Ammon's horn (tissue), 1 donor: ENCODE measurements at places on chromosomes 7 and 10.

GRCh38 chr7:14899030-14899429 is 3.5 kb downstream of the DGKB start:
- no peak for DNase-seq

- peak; percentile 62 for DNase-seq
Observed at GRCh38 chr7:148622887-148623585, 32.5 kb downstream of the C7orf33 start.

DNA sequence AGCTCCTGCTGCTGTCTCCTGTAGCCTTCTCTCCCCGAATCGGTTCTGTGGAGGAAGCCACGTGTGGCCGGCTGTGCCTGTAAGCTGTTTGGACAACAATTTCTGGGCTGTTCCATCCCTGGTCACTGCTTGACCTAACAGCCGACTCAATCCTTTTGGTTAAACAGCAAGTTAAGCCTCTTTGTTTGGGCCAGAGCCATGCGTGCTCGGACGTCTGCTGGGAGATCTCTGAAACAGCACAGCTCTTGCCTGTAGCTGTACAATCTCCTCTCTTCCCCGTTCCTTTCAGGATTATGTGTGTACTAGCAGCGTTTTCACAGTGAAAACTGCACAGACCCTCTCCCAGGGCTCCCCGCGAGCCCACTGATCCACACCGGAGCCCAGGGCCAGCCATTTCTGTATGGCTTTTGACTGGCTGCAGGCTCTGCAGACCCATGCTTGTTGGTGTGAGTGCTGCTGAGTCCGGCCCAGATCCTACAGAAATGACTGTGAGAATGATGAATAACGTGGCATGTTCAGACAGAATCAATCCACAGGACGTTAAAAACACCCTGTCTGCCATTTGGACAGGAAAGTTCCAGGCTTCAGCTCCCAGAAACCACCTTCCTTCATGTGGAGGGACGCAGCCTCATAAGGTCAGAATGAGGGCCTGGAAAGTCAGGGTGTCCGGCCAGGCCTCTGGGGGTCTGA is 428.6 kb upstream of the ADARB2 start:
- no peak for DNase-seq

DNA sequence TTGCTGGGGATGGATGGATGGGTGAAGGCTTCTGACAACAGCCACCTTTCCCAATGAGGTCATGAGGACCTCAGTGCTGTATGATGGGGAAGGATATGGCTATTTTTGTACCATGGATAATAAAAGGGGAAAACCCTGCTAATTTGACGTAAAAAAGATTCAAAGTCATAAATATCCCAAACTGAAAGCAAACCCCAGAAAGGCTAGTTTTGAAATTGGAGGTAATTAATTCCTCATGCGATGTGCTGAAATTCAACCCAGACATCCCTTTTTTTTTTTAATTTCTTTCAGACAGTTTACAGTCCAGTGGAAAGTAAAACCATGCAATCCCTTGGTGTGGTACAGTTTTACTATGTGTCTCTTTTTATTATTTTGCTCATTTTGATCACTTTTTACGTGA is 254.5 kb upstream of the BMPER start:
- DNase-seq, result no peak

DNA sequence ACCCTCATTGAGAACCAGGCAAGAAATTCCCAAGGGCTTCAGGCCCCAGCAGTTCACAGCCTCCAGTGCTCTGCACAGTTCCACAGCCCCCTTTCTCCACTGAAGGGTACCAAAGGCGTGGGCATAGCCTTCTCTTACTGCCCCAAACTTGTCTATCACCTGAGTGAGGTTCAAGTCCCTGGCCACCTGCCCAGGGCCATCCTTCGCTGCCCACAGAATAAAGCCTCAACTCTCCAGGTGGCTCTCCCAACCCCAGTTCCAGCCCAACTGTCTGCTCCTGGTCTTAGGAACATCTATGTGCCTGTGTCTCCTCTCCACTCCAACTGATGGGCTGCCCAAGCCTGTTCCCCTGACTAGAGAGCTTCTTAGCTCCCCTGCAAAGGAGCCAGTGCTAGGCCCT is 79.1 kb downstream of the FAM53B start:
- no peak for DNase-seq

DNA sequence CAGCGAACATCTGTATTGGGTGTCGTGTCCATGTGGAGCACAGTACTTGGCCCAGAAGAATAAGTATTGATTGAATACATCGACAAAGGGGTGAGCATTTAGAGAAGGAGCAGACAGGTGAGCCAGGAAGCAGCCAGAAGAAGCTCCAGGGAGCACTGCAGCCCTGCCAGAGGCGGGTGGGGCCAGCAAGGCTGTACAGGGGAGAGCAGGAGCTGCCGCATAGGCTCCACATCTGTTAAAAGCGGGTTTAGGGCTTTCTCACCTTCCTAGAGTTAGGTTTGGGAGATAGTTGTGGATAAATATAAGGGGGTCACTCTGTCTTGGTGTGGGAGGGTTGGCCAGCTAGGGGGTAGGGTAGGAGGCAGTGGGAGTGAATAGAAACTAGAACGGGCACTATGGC is 1.3 kb upstream of the CPA1 start:
- no peak for DNase-seq

DNA sequence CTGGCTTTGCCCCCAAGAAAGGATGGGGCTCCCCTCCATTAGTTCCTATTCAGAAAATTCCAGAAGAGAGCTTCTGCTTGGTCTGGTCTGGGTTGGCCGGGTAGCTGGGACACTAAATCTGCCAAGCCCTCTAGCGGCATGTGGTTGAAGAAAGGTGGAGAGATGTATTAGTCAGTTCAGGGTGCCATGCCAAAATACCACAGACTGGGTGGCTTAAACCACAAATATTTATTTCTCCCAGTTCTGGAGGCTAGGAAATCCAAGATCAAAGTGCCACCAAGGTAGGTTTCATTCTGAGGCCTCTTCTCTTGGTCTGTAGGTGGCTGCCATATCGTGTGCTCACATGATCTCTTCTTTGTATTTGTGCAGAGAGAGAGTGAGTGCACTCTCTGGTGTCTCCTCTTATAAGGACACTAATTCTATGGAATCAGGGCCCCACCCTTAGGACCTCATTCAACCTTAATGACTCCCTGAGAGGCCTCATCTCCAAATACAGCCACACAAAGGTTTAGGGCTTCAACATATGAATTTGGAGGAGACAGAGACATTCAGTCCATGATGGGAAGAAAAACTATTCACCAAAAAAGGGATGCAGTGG is 38.7 kb upstream of the MTPAP start:
- DNase-seq, result no peak

DNA sequence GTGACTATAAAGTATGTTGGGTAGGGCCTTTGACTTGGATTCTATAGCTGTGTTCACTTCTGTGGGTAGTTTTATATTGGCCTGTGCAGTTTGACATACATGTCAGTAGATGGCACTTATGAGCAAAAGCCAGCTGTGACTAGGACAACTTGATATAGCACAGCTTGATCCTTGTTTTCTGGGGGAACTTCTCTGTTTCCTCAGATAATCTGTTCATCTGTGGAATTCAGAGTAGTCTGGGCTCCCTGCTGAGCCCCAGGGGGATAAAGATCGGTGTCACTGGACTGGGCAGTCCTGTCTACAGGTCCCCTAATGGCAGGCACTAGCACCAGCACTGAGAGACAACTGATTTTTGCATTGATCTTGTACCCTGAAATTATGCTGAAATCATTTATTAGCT is 25.4 kb downstream of the CYP2C9 start:
- DNase-seq, result peak; percentile 49

GRCh38 chr7:77442636-77443035 is 26.5 kb upstream of the GSAP start:
- no peak for DNase-seq

- DNase-seq, result no peak
Observed at GRCh38 chr7:106883456-106884026, 18.5 kb downstream of the PIK3CG start.

DNA sequence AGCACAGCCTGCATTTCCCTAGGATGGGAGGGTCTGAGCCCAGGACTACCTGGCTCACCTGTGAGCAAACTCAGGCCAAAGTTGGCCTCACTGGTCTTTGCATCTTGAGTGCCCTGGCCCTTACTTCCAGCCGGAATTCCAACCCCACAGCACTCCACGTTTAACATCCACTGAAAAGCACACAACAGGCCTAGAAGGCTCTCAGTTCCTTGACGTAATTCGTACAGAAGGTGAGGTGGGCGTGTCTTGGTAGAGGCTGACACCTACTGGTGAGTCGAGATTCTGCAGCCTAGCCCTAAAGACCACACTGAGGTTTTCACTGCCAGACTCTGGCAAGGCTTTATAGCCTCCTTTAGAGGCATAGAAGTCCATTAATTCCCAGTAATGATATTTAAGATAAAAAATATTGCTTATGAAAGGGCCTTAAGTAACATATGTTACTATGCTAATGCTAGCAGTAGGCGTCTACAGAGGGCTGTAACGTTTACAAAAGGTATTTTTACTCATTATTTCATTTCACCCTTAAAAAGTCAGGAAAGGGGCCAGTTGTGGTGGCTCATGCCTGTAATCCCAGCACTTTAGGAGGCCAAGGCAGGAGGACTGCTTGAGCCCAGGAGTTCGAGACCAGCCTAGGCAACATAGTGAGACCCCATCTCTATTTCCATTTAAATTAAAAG is 95.8 kb downstream of the HIP1 start:
- DNase-seq, result peak; percentile 47

GRCh38 chr7:36040679-36041078 is 112.4 kb upstream of the EEPD1 start:
- no peak for DNase-seq

GRCh38 chr7:38217672-38218071 is 39.6 kb downstream of the STARD3NL start:
- no peak for DNase-seq

DNA sequence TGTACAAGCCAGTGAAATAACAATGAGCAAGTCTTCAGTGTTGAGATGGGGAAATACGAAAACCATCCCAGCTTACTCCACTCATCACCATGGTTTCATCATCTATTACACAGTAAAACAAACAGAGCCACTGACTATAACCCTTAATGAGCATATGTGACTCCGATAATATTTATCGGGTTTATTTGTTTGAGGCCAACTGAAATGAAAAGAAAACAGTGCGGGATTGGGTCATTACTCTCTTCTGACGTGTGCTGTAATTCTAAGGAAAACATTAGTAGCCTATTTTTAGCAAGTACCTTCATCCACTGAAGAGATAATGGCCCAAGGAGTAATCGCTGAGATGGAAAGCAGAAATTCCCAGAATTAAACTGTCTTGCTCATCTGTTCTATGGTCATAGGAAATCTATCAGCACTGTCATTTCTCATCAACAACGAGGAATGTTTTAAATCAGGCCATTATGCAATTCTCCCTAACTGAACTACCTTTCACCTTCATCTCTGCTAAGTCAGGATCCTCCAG is 716.5 kb downstream of the INHBA start:
- DNase-seq, result no peak

DNA sequence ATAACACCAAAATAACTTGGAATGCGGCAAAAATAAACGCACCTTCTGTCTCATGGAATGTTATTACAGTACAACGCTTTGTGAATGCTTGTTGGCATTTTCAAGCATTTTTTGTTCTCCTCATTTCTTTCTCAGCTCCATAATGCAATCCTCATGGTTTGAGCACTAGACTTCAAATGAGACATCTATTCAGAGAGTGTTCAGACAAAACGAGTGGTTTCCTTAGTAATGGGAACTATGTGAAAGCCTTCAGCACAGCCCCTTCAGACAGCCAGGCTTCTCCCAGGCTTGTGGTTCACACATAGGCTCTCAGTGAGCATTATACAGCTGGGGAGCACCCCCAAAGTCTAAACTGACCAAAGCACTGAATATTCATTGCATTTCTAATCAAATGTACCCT is 8.6 kb upstream of the LRRN3 start:
- peak; percentile 60 for DNase-seq

DNA sequence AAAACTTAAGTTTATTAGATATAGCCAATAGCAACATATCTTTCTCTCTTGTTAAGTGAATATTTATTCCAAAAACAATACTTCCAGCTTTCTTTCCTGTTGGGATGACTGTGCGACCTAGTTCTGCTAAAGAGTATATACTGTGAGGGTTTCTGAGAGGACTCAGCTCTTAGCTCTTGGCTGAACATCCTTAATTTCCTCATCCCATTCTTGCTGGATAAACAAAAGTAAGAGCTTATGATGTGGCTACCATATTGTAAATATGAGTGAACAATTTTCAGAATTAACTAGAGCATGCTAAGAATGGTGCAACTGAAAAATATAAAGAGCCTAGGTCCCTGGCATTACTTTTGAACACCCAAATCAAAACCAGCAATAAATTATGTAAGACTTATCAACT is 279.5 kb upstream of the GNAI1 start:
- no peak for DNase-seq

DNA sequence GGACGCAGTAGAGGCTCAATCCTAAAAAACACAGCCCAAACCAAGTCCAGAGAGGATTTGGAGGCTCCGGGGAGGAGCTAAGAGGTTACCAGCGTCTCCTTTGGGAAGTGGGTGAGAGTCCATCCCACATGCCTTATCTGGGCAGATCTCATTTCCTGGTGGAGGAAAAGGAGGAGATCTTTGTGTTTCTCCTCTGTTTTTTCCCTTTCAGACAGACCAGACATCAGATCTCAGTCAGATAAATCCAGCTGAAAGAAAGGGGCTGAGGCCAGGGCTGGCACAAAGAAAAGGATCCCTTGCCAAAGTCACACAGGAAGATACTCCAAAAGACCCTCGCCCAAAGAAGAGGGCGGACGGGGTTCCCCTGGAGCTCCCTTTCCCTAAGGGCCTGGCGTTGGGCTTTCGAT is 58.3 kb upstream of the COMTD1 start:
- DNase-seq, result no peak

GRCh38 chr10:91378061-91378460 is 32.1 kb upstream of the HECTD2 start:
- DNase-seq, result no peak

GRCh38 chr10:104526188-104526587 is 114.9 kb upstream of the SORCS3 start:
- DNase-seq, result no peak

DNA sequence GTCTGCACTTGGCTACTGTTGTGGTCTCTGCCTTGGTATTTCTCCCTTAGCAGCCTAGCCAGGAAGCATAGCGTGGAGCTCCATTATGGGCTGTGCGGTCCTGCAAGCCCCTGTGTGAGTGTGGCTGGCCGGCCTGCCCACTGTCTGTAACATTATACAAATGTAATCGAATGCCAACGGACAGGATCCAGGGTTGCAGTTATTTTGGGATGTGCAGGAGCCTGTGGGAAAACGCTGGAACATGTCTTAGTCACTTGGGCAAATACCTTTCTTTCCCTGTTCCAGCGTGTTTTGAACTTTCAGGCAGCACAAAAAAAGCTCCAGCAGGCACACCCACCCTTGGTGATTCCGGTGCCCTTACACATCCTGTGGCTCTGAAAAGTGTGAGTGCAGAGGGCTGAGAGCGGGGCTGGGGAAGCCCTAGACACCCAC is 29.5 kb downstream of the BAG3 start:
- no peak for DNase-seq
